NCI-H1694 treated with DMSO at 0.1 percent for 48 hours (cell line): ENCODE measurements at places on chromosomes 3 and 15.

- no peak for DNase-seq
Observed at GRCh38 chr3:177595530-177596188, 398.4 kb upstream of the TBL1XR1 start.

- no peak for DNase-seq
Observed at GRCh38 chr3:99845331-99845730, 27.7 kb downstream of the CMSS1 start.

DNA sequence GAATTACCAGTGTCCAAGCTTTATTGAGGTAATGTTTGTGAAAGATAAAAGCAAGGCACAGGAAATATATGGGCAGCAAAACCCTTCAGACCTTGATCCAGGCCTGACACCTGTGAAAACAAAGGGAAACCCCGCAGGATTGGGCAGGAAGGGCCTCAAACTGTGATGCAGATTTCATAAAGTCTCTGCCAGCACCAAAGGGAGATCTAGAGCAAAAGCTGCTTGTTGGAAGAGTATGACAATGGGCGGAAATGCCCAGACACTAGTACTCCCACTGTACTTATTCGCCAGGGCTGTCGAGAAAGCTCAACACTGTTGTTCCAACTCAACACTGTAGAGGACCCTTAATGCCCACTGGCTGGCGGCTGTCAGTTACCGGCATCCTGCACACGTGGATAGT lies 207.9 kb downstream of the CD47 start:
- DNase-seq: no peak

DNA sequence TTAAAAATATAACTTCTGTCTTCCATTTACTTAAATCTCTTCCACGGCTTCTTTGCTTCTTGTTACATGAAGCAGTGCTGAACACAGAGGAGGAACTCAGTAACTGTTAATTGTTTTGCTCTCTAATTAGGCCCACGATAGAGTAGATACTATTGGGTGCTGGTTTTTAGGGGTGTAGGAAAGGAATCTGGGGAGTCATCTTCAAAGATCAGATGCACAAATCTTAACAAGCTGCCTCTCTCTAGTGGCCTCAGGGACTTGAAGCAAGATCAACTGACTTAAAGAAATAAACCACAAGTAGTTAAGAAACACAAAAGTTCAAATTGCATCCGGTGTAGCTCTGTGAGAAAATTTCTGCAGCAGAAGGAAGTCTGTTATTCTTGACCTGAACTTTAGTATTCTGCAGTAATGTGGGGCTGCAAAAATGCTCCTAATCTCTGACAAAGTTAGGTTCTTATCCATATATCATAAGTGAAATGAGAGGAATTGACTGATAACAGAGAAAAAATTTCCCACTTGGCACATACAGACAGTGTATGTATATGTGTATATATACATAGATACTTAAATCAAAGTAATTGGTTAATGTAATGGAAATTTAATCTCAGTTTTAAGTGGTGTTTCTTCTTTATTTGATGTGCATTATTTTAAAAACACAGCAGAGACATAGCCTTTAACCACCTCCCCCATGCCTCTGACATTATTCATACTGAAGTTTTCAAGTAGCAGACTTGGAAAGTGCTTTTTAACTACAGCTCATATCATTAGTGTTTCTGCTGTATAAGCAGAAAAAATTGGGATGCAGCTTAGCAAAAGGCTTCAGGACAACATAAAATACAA lies 51.8 kb downstream of the CHST2 start:
- DNase-seq: no peak

- DNase-seq: peak; percentile 22
Observed at GRCh38 chr3:5122030-5122740, at the start of gene ARL8B. Gene ARL8B, plus strand, starts transcription at chr3:5122292. Its CDS starts 174 bp downstream, at chr3:5122466.

GRCh38 chr3:152474585-152474984 lies 205.9 kb downstream of the MBNL1 start:
- DNase-seq: no peak
